Stimulated activated CD4-positive, alpha-beta T cell treated with anti-CD3 and anti-CD28 coated beads, TNF-alpha, amount 100 ng/mL, for 24 hours (primary cell): ENCODE measurements at places on chromosomes 6 and 20.

GRCh38 chr6:113635222-113635986 is 221.7 kb upstream of the MARCKS start:
- no peak for DNase-seq

DNA sequence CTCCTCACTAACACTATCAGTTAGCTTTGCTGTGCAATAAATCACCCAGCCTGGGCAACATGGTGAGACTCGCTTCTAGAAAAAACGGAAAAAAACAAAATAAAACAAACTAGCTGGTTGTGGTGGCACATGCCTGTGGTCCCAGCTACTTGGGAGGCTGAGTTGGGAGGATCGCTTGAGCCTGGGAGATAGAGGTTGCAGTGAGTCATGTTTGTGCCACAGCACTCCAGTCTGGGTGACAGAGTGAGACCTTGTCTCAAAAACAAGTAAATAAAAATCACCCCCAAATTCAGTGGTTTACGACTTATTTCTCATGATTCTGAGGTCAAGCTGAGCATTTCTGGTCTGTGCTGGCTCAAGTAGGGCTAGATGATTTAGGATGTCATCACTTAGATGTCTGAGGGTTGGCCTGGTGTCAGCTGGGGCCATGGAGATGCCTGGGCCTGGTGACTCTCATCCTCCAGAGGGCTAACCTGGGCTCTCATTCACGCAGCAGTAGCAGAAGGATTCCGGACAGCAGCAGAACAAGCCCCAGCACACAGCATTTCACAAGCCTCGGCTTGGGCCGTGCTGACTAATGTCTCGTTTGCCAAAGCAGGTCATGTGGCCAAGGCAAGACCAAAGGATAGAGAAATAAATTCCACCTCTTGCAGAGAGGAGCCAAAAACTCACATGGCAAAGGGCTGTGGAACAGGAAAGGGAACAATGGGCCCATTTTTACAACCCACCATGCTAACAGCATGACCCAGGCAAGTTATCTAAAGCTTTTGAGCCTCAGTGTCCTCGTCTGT is 32.5 kb downstream of the MGME1 start:
- no peak for DNase-seq

DNA sequence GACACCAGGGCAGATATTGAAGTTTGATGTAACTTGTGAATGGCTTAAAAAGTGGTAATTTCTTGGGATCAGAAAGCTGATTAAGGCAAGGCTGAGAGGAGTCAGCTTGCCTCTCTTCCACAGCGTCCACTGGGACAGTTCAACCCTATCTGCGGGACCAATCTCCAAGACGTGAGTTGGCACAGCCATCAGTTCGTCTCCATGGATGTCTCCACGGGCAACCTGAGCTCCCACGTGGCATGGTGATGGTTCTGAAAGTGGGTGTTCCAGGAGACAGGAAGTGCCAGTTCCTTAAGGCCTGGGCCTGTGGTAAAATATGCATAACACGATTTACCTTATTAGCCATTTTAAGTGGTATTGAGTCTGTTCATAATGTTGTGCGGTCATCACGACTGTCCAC is 67.9 kb upstream of the BHLHE23 start:
- DNase-seq: no peak

DNA sequence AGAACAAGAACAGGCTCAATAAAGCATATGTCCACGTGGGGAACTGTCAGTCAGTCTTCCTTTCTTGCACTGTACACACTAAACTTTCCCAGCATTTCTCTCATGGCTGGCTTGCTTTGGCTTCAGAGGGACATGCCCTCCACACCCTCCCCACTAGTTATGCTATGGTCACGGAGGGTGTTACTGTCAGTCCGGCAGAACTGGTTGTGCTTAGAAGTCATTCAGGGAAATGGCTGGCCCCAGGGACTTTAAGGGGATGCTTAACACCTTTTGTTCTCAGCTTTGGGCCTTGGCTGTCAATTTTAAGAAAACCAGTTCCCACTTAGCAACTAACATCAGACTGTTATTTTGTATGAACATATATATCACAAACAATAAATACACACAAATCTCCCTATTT is 55.1 kb downstream of the ELOVL5 start:
- DNase-seq: no peak

DNA sequence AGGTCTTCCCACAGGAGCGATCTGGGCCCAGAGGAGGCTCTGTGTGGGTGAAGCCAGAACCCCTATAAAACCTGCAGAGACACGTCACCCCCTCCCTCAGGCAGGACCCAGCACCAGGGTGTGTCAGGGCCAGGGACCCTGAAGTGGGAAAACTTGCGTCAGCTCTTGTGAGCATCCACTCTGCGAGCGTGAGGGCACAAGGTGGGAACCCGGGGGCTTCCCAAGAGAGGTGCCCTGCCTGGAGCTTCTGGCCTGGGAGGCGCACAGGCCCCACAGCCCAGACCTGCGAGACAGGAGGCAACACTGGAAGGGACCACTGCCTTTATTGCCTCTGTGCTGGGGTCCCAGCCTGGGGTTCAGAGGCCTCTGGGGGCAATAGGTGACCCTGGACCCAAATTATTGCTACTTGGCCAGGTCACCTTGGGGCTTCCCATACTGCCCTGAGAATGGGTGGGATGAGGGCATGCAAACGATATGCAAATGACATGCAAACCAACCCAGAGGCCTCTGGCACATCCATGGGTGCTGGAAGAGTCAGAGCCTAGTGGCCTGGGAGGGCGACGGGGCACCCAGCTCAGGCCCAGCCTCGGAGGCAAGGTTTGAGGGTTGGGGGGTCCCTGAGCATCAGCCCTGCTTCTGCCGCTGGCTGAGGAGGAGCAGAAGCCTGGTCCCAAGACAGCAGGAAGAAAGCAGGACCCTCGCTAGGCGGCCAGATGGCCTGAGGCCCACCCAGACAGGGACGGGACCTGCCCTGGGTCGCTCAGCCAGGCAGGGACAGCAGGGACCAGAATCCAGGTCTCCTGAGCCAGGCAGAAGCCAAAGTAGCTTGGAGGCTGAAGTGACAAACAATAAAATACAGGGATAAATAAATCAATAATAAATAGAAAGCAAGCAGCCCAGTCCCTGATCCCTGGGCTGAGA is 5.1 kb upstream of the C20orf144 start:
- no peak for DNase-seq

- DNase-seq: no peak
Observed at GRCh38 chr6:162963861-162964260, 236.1 kb downstream of the PACRG start.

DNA sequence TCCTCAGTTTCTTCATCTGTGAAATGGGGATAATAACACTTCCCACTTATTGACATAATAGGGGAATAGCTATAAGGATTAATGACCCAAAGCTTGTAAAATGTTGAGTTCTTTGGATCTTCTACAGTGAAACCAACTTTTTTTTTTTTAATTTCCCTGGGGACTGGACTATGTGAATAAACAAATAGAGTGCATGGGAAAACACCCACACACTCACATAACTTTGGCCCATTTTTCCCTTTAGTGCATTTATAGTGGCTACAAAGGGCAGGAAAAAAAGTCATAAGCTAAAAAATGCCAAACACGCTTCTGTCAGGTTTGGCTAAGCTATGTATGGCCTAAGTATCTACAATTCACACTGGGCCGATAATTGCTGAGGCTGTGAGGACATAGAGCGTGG is 406.2 kb upstream of the JAG1 start:
- DNase-seq: no peak

GRCh38 chr6:29908710-29909109 is 33.6 kb upstream of the HLA-A start:
- no peak for DNase-seq

- DNase-seq: no peak
Observed at GRCh38 chr20:25605148-25605547, 18.7 kb downstream of the NANP start.

DNA sequence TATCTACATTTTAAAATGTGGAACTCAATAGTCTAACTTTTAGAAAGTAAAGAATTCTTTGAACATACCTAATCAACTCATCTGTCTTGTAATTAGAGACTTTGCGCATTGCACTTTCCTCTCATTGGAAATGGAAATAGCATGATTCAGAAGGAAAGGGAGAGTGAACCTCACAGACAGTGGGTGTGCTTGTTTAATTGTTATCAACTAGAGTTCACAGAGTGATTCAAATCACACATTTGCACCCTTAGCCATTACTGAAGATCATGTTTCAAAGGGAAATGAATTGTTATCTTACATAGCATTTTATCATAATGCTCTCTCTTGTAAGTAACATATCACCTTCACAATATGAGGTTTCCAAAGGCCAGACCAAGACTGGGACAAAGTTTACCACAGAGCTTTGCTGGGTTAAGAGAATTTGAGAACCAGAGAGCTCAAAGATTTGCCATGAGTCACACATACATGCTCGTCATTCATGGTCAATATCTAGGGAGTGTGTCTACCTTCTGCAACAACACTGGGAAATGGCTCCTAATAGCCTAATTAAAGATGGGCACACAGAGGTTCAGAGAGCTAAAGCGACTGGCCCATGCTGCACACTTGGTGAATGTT is 21.5 kb downstream of the GSTA3 start:
- no peak for DNase-seq

DNA sequence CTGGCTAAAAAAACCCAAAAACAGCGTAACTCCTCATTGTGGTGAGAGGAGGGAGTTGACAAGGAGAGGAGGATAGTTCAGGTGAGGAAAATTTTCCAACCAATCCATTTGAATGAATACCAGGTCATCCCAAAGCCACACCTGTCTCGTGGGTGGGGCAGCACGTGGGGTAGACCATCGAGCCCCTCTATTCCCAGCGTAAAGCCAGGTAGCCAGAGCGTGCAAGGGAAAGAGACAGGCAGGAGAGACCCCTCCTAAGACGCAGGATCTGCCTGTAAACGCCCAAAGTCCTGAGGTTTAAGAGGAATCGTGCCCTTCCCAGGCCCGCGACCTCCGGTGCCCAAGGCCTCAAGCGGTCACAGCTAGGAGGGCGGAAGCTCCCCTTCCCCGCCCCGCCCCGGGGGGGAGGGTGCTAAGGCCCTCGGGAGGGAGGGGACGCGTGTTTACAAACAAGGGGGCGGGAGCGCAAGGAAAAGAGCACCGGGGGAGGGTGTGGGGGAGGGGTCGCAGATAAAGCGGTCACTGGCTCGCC is 712 bp downstream of the RXRB start:
- peak; percentile 59 for DNase-seq

DNA sequence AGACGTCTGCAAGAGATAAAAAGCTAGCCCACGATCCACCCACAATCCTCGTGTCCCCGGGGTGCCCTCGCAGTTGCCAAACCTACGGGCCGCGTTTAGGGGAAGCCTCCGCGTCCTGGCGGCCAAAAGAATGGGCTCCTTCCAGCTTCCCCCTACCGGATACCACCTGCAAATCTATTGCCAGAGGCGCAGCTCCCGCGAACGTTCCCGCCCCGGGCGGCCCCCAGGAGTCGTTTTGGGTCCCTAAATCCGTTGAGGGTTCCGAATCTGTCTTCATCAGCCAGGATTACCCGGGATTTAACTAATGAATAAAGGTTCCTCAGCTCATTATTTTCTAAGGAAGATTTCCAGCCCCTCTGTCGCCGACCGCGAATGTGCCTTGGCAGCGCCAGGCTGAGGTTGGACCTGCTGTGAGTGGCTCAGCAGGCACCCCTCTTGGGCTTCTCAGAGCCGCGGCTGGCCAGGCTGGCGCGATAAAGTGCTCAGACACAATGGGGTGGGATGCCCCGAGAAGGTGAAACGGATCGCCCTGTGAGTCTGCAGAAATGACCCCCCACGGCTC is 2.8 kb upstream of the VSX1 start:
- DNase-seq: no peak

DNA sequence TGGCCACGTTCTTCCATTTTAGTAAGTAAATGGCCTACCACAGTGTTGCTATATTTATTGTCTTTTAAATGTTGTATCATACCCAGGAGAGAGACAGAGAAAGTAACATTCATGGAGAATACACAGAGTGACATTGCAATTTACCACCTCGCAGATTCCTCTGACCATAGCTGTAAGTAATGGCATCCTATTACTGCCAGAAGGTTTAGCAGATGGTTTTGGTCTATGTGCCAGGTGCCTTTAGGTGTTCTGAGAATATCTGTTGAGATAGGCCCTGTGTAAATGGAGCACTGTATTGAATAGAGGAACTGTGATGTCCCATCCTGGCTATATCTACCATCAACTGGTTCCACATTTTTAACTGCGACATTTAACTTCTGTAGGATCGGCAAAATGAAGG is 559.6 kb downstream of the KIF16B start:
- DNase-seq: no peak

DNA sequence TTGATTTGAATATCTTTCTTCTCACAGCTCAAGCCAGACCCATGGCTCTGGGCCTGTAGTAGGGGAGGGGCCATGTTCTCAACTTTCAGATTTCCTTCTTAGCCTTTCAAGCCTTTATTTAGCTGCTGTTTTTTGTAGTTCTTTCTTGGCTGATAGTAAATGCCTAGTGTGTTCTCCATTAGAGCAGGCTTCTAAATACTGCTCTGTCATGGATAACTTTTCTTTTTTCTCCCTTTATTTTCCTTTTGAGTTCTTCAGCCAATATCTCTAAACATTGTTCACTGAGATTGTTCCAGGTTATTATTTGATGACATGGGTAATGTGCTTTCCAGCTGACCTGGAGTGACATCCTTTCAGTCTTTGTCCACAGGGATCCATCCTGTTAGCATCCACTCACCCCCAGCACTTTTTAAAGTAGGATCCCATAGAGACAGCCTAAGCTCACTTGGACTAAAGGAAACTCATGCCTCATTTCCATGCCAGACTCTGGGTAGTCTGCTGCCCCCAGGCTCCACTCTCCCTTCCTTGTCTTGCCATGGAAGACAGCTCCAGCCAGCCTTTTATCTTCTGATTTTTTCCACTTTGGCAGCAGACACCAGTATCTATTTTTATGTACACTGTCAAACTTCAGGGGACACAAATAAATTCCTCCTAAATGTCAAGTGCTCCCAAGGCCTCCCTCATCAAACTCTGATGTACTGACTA is 645.6 kb downstream of the RNF144B start:
- no peak for DNase-seq

DNA sequence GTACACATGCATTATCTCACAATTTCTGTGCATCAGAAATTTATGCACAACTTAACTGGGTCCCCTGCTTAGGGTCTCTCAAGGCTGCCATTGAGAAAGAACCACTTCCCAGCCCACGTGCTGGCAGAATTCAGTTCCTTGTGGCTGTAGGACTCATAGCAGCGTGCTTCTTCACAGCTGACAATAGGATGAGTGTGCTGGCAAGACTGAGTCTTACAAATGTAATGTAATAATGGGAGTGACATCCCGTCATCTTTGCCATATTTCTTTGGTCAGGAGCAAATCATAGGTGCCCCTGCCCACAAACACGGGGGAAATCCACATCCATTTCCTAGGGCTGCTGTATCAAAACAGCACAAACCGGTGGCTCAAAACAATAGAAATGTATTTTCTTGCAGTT is 77.4 kb downstream of the FIG4 start:
- DNase-seq: no peak

GRCh38 chr20:59017493-59018231 is 1.6 kb upstream of the TUBB1 start:
- no peak for DNase-seq

GRCh38 chr6:122082370-122082769 is 317.1 kb upstream of the HSF2 start:
- DNase-seq: no peak

GRCh38 chr6:28357036-28357435 is 7.3 kb downstream of the ZKSCAN3 start:
- DNase-seq: no peak
